Activated T-helper 1 cell treated with anti-CD3 and anti-CD28 coated beads, Interleukin-12 subunit alpha, Interleukin-12 subunit beta, Interleukin-2, Interleukin-4 antibody, amounts not matched to agents 30 ng/mL and 10 ng/mL and 1 ng/mL, durations not matched to agents 14 hours and 24 hours and 36 hours (primary cell): ENCODE measurements at places on chromosomes 16 and 17. TPM values are rescaled to one million over a fixed set of nuclear protein-coding genes. Genes with fewer than 3 reads are reported as not detected.

DNA sequence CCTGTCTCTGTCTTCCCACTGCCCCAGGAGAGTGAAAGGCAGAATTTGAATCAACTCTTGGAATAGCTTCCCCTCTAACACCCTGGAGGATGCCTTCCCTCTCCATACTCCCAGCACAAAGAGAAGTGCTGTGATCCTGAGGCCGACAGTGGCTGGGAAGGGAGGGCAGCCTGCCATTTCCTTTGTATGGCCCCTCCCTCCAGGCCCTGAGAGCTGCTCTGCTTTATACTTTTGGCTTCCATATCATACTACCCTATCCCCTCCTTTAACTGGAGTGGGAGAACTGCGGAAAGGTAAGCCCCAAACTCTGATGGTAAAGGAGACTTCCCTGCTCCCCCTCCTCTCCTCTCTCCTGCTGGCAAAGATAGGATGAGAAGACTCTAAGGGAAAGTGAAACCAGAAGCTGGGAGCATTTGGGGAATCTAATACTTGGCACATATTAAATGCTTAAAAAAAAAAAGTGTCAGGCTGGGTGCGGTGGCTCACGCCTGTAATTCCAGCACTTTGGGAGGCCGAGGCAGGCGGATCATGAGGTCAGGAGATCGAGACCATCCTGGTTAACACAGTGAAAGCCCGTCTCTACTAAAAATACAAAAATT, 4.1 kb upstream of the MED24 start:
- H3K36me3 ChIP-seq = peaks cover 3% of the 10 kb centered on the region
- peaks cover 22% of the 10 kb centered on the region for H3K4me1 ChIP-seq
- peaks cover 32% of the 10 kb centered on the region for H3K27me3 ChIP-seq
- H3K4me3 ChIP-seq = no peak overlapping the region

GRCh38 chr16:17451843-17452242, 18.9 kb downstream of the XYLT1 start:
- no peak overlapping the region for H3K27ac ChIP-seq
- no peak overlapping the region for H3K4me3 ChIP-seq
- H3K36me3 ChIP-seq = peaks cover 17% of the 10 kb centered on the region
- no peak for DNase-seq

- no peaks in the 10 kb centered on the region for H3K36me3 ChIP-seq
- H3K4me3 ChIP-seq = no peak overlapping the region
- no peaks in the 10 kb centered on the region for H3K4me1 ChIP-seq
- no peak for DNase-seq
- peaks cover 5% of the 10 kb centered on the region for H3K27me3 ChIP-seq
These were observed 288 bp upstream of the KRT34 start for GRCh38 chr17:41382394-41382793.

Gene NPTX1
- 23.4 and 24.2 TPM in 2 replicates for total RNA-seq

- H3K27me3 ChIP-seq = peaks cover 25% of the 10 kb centered on the region
- DNase-seq = no peak
- no peaks in the 10 kb centered on the region for H3K4me1 ChIP-seq
These were observed 8.7 kb upstream of the SDK2 start for GRCh38 chr17:73652886-73653480.

Gene ABCA8
- not detected in 2 replicates for total RNA-seq

Gene UTS2R
- total RNA-seq = 0.20 TPM in 1 of 2 replicates, not detected in the other

Gene CRYBA1
- not detected in 2 replicates for total RNA-seq

- H3K36me3 ChIP-seq = no peaks in the 10 kb centered on the region
- no peak for DNase-seq
- no peak overlapping the region for H3K4me3 ChIP-seq
- peaks cover 14% of the 10 kb centered on the region for H3K27me3 ChIP-seq
These were observed 6.1 kb upstream of the WIPI1 start for GRCh38 chr17:68463211-68464019.

GRCh38 chr17:50818921-50819657, 16.3 kb upstream of the WFIKKN2 start:
- no peak overlapping the region for H3K4me3 ChIP-seq
- peaks cover 15% of the 10 kb centered on the region for H3K27me3 ChIP-seq
- no peaks in the 10 kb centered on the region for H3K36me3 ChIP-seq
- H3K4me1 ChIP-seq = peaks cover 8% of the 10 kb centered on the region
- no peak for DNase-seq

- H3K36me3 ChIP-seq = peaks cover 23% of the 10 kb centered on the region
- H3K4me1 ChIP-seq = peaks cover 42% of the 10 kb centered on the region
- DNase-seq = no peak
These were observed 7.6 kb downstream of the UBALD2 start for GRCh38 chr17:76272541-76273444.

DNA sequence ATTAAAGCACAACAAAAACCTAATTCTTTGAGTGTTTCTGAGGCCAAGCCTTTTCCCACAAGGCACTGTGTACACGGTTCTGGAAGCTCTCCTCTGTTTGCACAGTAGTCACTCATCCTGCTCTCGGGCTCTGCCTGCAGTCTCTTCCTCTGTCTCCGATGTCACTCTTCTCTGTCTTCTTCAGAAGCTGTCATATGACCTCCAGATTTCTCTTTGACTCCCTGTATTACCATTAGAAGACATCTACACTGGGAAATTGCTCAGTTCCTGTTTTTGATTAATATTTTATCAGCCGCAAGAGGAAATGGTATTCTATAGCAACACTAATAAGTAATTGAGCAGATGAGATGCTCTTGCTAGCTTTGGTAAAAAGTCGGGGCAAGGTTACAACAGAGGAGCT, 422.9 kb downstream of the WWOX start:
- H3K27ac ChIP-seq = no peak overlapping the region
- H3K27me3 ChIP-seq = no peaks in the 10 kb centered on the region
- H3K36me3 ChIP-seq = no peaks in the 10 kb centered on the region
- H3K4me1 ChIP-seq = no peaks in the 10 kb centered on the region
- H3K4me3 ChIP-seq = no peak overlapping the region
- DNase-seq = no peak

- H3K27ac ChIP-seq = no peak overlapping the region
- no peaks in the 10 kb centered on the region for H3K4me1 ChIP-seq
- no peak for DNase-seq
- no peak overlapping the region for H3K4me3 ChIP-seq
- H3K27me3 ChIP-seq = no peaks in the 10 kb centered on the region
These were observed 26.3 kb upstream of the SLC38A8 start for GRCh38 chr16:84068783-84069462.

DNA sequence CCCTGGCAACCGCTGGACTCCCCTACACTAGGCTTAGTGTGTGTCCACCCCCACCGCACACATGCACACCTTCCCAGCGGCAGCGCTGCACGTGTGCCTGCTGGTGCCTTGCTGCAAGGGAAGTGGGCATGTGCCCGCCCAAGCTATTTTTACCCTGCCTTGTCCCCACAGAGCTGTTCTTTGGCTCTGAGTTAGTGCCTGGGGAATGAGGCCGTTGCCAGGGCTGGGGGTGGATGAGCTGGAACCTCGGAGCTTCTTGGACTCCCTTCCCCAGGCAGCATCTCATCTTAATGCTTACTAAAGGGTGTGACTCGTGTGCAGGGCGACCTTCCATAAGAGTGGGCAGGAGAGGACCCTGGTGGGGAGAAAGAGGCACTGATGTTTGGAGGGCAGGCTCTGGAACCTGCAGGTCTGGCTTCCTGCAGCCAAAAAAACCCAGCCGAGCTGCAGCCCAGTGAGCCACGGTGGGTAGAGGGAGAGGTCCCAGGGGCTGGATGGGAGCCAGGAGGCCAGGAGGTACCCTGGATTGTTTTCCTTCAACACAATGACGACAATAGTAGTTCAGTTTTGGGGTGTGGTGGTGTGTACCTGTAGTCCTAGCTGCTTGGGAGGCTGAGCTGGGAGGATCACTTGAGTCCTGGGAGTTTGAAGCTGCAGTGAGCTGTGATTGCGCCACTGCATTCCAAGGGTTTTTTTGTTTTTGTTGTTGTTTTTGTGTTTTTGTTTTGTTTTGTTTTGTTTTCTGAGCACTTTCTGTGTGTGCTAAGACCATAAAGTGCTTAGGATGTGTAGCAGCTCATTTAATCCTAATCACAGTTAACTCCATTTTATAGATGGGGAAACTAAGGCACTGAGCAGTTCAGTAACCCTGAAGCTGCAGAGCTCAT, 119.1 kb downstream of the RAB11FIP4 start:
- peak overlapping the region; percentile 100 for H3K27ac ChIP-seq
- peaks cover 49% of the 10 kb centered on the region for H3K4me1 ChIP-seq

Gene PSMD12
- total RNA-seq = 87.4 TPM in 2 replicates

- no peaks in the 10 kb centered on the region for H3K36me3 ChIP-seq
- no peaks in the 10 kb centered on the region for H3K27me3 ChIP-seq
- DNase-seq = no peak
- H3K4me3 ChIP-seq = no peak overlapping the region
- H3K4me1 ChIP-seq = no peaks in the 10 kb centered on the region
These were observed 45.8 kb upstream of the GAS7 start for GRCh38 chr17:10243883-10244844.
